T follicular helper cell (primary cell): ENCODE measurements at places on chromosomes 5 and 9.

GRCh38 chr5:163505368-163506094 lies at the start of gene MAT2B:
Gene MAT2B (plus strand): TSS chr5:163505619. CDS start chr5:163505687, 68 bp downstream.
- DNase-seq, result peak; percentile 94

DNA sequence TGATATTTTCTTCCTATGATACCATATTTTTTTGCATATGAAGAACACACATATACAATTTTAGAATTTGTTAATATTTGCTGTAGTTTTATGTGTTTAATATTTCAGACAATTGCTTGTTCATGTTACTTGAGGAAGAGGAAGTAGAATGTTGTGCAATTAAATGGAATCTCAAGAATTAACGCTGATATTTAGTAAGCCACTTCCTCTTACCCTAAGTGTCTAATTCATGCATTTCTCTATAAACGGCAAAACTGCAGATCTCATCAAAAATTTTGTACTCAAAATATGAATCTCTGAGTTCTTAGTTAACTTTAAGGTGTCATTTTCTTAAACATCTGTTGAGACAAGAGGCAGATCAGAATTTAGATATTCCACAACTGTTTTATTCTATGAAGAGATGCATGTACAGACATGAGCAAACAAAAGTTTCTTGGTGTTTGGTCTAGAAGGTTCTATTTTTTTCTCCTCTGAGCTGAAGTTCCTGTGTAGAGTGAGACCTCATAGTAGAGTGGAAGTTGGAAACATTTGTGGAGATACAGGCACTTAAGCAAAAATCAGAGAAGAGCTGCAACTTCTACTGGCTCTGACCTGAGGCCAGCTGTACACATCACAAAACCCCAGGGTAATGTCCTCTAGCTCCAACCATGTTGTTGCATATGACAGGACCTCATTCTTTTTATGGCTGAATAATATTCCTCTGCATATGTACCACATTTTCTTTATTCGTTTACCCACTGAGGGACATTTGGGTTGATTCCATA lies 16.6 kb upstream of the TGFBI start:
- DNase-seq, result no peak

GRCh38 chr5:132785365-132785764 lies 8.3 kb upstream of the SEPTIN8 start:
- no peak for DNase-seq

- DNase-seq, result no peak
Observed at GRCh38 chr5:168590666-168591065, 11.5 kb upstream of the PANK3 start.

GRCh38 chr5:126301056-126301455 lies 122.2 kb upstream of the GRAMD2B start:
- DNase-seq, result no peak

DNA sequence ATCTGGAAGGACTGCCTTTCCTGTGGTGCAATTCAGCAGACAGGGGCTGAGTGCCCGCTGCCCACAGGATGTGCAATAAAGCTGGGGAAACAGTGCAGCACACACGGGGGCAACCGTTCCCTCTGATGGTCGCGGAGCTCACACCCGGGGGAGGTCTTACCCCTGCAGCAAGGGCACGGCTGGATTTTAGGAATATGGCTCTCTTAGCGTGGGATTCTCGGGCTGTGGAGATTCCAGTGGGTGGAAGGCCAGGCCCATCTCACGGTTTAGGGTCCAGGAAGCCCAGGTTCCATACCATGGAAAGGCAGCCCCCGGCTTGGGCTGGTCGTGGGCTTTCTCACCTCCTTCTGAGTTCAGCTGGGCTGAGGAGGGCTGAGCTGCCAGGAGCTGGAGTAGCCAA lies 244.1 kb downstream of the MED10 start:
- no peak for DNase-seq

- DNase-seq, result no peak
Observed at GRCh38 chr5:172424111-172424490, 30.2 kb downstream of the SH3PXD2B start.

GRCh38 chr5:157997991-157998504 lies 139.1 kb upstream of the CLINT1 start:
- no peak for DNase-seq

DNA sequence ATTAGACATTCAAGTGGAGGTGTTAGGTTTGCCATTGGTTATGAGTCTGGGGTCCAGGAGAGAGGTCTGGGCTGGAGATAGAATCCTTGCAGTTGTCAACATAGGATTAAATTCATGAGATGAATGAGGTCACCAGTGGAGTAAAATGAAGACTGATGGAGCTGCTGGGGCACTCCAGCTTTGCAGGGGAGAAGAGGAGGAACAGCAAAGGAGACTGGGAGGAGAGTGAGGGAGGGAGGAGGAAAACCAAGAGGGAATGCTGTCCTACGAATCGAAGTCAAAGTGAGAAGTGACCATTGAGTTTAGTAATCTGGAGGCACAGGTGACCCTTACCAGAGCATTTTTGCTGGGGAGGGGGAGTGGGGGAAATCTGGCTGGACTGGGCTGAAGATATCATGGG lies 178.2 kb upstream of the NR3C1 start:
- no peak for DNase-seq

GRCh38 chr9:92223758-92224157 lies 69.7 kb downstream of the IARS1 start:
- DNase-seq, result no peak
